Activated CD4-positive, alpha-beta memory T cell treated with anti-CD3 and anti-CD28 coated beads for 36 hours (primary cell): ENCODE measurements at places on chromosomes 16 and 17. TPM values are rescaled to one million over a fixed set of nuclear protein-coding genes. Genes with fewer than 3 reads are reported as not detected.
A peak's percentile ranks its signal among the peaks of the same experiment; 100 is the strongest.

DNA sequence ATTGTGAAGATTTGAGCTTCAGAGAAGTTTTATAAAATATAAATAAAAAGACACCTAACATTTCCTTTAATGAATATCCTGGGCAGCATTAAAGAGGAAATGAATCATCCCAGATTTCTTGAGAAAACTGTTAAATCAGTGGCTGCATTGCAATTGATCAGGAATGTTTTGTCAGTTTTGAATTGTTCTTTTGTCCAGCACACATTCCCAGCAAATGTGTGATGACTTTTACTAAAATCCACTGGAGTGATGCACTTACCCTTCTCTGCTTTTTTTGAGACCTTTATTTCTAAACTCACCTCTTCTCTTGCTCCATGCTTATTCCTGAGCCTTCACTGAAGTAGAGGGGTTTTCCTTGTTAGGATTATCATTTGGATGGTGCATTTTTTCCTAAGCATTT lies 1307.2 kb downstream of the CDH8 start:
- DNase-seq = no peak

DNA sequence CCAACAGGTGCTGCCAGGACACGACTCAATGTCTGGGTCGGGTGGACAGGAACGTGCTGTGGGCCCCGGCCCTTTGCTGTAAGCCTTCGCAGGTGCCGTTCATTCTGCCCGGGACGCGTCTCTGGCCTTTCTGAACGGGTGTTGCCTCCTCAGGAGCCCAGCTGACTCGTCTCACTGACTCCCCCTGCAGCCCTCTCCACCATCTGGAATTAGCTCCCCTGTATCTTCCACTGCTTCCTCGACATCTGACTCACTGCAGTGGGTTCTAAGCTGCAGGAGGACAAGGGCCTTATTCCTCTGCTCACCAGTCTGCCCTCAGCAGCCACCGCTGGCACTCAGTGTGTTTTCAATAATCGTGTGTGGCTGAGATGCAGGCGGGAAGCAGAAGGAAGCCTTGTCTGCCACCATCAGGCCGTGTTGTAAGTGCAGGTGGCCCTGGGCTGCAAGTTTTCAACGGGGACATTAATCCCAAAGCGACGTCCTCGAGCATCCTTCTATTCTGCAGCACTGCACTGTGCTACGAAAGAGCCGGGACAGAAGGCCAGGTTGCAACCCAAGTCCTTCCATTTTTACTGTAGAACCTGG lies 256.2 kb downstream of the FOXL1 start:
- no peak for DNase-seq

- no peak for DNase-seq
Measured at GRCh38 chr17:66834919-66835454, at the start of gene CACNG5. CACNG5 (plus strand) TSS chr17:66835117; CDS start chr17:66877333, 42,216 bp downstream.

SLC43A2 gene
- 2.0 TPM for total RNA-seq

ARHGDIG gene
- total RNA-seq = not detected

GRCh38 chr17:57645950-57646665 lies 99.0 kb downstream of the CCDC182 start:
- peak; percentile 43 for DNase-seq

DNA sequence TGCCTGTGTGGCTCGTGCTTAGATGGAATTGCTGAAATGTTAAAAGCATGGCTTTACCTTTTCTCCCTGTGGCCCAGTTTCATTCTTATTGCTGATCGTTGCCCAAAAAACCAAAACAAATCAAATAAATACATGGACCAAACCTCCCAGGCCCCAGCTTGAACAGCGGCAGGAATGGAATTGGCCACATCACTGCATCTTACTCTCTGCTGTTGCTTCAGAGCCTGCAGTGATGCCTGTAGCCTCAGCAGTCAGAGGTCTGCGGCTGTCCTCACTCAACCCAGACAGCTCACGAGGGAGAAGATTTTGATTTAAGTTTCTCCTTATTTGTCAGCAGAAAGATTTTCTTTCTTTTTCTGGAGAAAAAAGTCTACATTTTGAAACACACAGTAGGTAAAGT lies 91.5 kb downstream of the NPIPB11 start:
- DNase-seq = no peak

DNA sequence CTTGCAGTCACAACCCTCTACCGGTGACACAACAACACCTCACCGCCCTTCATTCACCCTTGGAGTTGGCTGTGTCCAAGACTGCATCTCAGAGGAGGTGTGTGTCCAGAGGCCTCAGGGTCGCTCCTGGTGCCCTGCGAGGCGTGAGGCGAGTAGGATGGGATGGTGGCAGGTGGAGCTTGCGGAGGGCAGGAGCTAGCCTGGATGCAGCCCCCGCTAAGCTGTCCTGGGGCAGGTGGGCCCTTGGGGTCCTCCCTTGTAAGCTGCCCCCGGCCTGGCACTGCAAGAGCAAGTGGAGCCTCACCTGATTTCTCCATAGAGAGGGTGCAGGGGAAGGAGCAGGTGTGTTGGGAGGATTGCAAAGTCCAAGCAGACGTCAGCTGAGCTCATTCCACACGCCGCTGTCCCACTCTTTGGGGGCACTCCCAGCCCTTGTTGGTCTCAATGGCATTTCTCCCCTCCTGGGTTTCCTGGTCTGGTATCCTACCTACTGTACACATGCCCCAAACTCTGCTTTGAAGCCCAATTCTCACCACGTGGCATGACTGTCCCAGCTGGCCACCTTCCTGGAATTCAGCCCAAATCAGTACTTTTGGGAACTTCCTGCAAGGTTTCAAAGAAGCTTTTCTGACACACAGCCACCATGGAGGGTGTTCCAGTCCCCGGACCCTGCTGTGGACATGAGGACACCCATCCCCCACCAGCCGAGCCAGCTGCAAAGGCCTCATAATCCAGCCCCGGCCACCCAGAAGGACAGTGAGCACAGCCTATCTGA lies 18.1 kb upstream of the ICAM2 start:
- no peak for DNase-seq

ZNF771 gene
- 5.4 TPM for total RNA-seq

- no peak for DNase-seq
Measured at GRCh38 chr16:9660898-9661297, 521.3 kb downstream of the GRIN2A start.

ESRP2 gene
- total RNA-seq = 0.59 TPM

GRCh38 chr16:71853413-71853812 lies 7.6 kb downstream of the ATXN1L start:
- DNase-seq = no peak

GRCh38 chr17:78313735-78314648 lies 45.9 kb downstream of the SOCS3 start:
- DNase-seq = peak; percentile 86

- DNase-seq = peak; percentile 15
Measured at GRCh38 chr16:78570399-78571141, 471.1 kb downstream of the WWOX start.
